ENCODE measurements at places on chromosomes 16 and 17.

GRCh38 chr16:10202649-10203048 lies 20.4 kb upstream of the GRIN2A start:
- DNase-seq: no peak

GRCh38 chr17:31580706-31581490 lies 189.4 kb downstream of the RAB11FIP4 start:
- peak; percentile 61 for DNase-seq

GRCh38 chr16:86520317-86521210 lies 10.2 kb downstream of the FOXF1 start:
- DNase-seq: no peak

GRCh38 chr17:72510351-72511016 lies 389.7 kb downstream of the SOX9 start:
- no peak for DNase-seq

DNA sequence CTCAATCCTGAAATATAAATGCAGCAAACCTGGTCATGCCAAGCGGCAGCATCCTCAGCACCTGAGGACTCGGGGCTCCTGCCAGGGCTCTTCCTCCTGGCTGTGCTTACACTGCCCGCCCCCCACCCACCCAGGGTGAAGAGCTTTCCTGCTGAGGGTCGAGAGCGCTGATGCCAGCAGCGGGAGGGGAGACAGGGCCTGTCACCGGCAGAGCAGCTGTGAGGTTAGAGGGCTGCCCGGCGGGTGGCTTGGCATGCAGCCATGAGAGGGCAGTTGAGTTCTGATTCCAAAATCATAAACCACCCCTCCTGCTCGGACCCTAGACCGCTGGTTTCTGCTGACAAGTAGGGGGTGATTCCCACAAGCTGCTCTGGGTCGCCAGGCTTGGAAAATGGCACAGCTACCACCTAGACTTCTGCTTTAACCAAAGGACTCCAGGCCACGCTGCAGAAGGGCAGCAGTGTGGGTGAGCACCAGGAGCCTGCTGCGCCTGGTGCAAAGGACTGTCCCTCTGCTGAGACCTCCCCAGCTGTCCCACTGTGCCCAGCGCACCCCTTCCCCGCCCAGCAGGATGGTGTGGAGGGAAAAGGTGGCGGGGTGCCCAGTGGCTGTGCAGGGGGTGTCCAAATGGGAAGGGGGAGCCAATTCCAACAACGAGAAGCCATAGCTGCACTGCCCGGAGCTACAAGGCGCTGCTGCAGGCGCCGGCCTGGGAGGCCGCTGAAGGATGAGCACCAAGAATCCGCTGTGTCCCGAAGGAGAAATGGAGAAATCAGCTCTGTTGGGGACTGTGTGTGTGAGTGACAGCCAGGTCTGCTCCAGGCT lies 26.6 kb downstream of the MXRA7 start:
- DNase-seq: no peak

DNA sequence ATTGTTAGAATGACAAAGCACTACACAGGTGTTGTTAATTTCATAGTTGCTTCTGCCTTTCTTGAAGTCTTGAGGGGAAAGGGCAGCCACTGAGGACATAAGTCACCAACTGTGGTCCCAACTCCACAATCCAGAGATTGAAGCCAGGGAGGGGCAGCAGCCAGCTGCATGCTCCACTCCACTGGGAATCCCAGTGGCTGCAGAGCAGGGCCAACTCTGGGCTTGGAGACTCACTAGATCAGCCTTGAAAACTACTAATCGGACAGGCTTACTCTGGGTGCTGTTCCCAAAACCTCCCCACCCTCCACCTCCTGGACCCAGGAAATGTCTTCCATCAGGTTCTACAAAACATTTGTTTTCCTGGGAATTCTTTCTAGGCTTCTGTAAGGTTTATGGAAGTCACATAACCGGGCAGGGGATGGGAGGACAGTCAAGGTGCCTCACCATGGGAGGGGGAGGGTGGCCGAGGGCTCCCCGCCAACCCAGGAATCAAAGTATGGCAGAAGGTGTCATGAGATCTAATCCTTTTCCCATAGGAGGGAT lies 68.0 kb downstream of the MYH13 start:
- no peak for DNase-seq

GRCh38 chr17:1231456-1231855 lies 38.8 kb upstream of the BHLHA9 start:
- no peak for DNase-seq

GRCh38 chr17:55641676-55642081 lies 81.0 kb downstream of the TMEM100 start:
- peak; percentile 26 for DNase-seq

GRCh38 chr17:29252101-29252791 lies 5.6 kb downstream of the CRYBA1 start:
- DNase-seq: no peak

- no peak for DNase-seq
Observed at GRCh38 chr16:51150888-51151320, at the start of gene SALL1. SALL1 (minus strand) TSS chr16:51151270; CDS start chr16:51151241, 29 bp downstream.

- DNase-seq: no peak
Observed at GRCh38 chr16:80346111-80346632, 194.6 kb upstream of the DYNLRB2 start.

GRCh38 chr17:1577182-1577581 lies 14.6 kb upstream of the PITPNA start:
- peak; percentile 52 for DNase-seq

DNA sequence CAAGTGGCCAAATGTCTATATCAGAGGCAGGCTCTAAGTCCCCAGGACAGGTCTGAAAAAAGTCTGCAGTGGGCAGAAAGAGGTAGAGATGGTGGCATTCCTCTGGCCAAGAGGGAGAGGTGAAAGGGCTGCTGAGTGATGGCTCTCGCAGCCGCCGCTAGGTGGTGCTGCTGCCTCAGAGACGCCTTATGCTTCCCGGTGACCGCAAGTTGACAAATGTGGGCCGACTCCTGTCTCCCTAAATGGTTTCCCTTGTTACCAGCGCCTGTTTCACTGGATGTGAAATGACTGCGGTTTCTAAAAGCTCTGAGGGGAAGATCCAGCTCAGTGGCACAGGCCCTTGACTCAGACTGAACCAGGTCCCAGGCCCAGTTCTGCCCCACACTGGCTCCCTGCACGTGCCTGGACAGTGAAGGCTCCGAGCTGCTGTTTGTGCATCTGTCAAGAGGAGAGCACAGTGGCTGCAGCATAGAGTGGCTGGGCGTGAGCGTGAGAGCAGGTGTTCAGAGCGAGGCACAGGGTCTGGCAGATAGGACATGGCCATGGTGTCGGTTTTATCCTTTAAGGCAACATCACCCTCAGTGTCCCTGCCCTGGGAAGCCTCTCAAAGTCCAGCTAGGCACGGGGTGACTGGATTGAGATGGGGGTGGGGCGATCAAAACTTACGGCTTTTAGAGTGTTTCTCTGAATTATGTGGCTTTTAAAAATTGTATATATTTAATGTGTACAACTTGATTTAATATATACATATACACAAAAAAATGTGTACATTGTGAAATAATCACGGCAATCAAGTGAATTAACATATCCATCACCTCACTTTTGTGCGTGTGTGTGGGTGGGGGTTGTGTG lies 19.9 kb downstream of the CLEC16A start:
- DNase-seq: peak; percentile 75

DNA sequence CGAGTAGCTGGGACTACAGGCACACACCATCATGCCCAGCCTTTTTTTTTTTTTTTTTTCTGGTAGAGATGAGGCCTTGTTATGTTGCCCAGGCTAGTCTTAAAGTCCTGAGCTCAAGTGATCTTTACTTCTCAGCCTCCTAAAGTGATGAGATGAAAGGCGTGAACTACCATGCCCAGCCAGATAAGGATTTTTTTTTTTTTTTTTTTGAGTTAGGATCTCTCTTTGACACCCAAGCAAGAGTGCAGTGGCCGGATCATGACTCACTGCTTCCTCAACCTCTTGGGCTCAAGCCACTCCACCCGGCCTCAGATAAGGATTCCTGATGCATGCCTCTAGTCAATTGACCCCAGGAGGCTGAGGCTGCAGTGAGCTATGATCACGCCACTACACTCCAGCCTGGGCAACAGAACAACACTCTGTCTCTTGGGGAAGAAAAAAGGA lies 11.2 kb upstream of the PLEKHG4 start:
- no peak for DNase-seq

DNA sequence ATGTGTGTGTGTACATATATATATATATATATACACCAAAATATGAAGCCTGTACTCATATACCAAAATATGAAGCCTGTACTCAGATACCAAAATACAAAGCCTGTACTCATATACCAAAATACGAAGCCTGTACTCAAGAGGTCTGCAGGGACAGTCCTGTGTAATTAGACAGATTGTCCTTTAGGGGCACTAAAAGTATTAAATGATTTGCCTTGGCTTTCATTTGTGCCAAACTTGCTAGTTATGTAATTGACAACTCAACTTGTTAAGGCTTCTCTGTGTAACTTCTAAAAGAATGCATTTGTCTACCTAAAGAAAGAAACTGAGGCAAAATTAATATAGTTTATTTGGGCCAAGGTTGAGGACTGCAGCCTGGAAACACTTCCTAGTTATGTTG lies 30.8 kb upstream of the DHX40 start:
- DNase-seq: no peak

DNA sequence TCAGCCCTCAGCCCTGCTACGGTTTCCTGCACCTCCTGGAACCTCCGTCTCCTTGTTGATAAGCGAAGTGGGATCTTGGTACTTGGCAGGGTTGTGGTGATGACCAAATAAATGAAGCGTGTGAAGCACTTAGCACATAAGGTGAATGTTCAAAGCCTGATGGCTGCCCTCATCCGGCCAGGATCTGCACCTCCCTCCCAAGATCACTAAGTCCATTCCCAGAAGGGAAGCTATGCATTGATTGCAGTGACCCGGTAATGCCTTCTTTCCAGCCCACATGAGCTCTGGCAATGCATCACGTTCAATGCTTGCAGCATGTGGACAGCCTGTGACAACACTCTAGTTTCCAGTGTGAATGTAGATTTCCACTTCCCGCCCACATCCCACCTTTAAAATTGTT lies 24.9 kb upstream of the RHOT1 start:
- no peak for DNase-seq

DNA sequence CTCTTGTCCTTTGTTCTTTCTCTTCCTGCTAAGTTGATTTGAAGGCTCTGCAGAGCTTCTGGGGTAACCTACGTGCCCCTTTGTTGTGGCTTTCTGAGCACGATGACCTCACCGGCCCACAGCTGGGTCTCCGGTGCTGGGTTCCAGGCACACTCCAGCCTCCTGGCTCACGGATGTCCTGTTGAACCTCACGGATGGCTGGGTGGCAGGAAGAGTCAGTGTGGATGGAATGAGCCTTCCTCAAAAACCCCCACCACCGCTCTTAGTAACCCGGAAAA lies 116.0 kb downstream of the SOCS1 start:
- DNase-seq: no peak

DNA sequence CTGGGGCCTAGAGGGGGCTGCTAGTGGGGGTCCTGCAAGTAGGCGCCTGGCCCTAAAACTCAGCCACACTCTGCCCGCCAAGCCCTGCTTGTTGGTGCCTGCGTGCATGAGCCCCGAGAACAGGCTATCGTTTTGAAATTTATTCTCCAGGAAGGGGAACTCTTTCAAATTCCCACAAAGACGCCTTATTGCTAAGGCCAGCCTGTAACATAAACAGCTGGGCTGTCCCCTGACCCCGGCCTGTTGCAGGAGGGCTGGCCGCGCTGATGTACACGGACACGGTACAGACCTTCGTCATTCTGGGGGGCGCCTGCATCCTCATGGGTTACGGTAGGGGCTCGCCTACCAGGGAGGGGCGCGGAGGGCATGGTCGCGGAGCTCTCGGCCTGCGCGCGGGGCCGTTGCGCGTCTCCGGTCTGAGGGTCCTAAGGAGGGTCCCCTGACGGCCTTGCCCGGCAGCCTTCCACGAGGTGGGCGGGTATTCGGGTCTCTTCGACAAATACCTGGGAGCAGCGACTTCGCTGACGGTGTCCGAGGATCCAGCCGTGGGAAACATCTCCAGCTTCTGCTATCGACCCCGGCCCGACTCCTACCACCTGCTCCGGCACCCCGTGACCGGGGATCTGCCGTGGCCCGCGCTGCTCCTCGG lies 4.3 kb downstream of the SLC5A2 start:
- no peak for DNase-seq
